ENCODE measurements at places on chromosomes 13 and 19. TPM values are rescaled to one million over a fixed set of nuclear protein-coding genes. Genes with fewer than 3 reads are reported as not detected.

The MEIOSIN gene
- total RNA-seq: not detected

The ERICH4 gene
- total RNA-seq: not detected

The ADGRE2 gene
- total RNA-seq: 0.49 TPM

The PEAK3 gene
- 0.40 TPM for total RNA-seq

The CGB3 gene
- not detected for total RNA-seq

The MYH14 gene
- 31.1 TPM for total RNA-seq

The OR7C1 gene
- not detected for total RNA-seq

The NRTN gene
- total RNA-seq: 1.3 TPM

The GPR183 gene
- total RNA-seq: 1.1 TPM

The RFPL4A gene
- total RNA-seq: not detected

The MISP gene
- not detected for total RNA-seq

The SLC25A41 gene
- not detected for total RNA-seq

The MBOAT7 gene
- 36.0 TPM for total RNA-seq

The CGB7 gene
- total RNA-seq: 1.7 TPM

The KLF5 gene
- total RNA-seq: 268 TPM

The CEACAM4 gene
- not detected for total RNA-seq

The SIGLEC6 gene
- not detected for total RNA-seq

The RDH8 gene
- not detected for total RNA-seq

The MBD3L3 gene
- total RNA-seq: not detected

The RNF225 gene
- 25.2 TPM for total RNA-seq

The TEX29 gene
- total RNA-seq: not detected

The ATP1A3 gene
- total RNA-seq: not detected

The NALCN gene
- 0.57 TPM for total RNA-seq

The CCL25 gene
- not detected for total RNA-seq

The RRAS gene
- total RNA-seq: 14.7 TPM

The KLK2 gene
- total RNA-seq: not detected

The KL gene
- 0.97 TPM for total RNA-seq

The PKN1 gene
- 34.8 TPM for total RNA-seq

The KCNRG gene
- total RNA-seq: 1.1 TPM

The SSC5D gene
- total RNA-seq: 5.0 TPM

The ZNF766 gene
- 4.9 TPM for total RNA-seq

The KLC3 gene
- 31.7 TPM for total RNA-seq

The ZNF569 gene
- 0.70 TPM for total RNA-seq

The CATSPERD gene
- not detected for total RNA-seq

The PIN1 gene
- 77.1 TPM for total RNA-seq

The PSG11 gene
- total RNA-seq: not detected

The TMEM38A gene
- 5.6 TPM for total RNA-seq

The FCHO1 gene
- 3.1 TPM for total RNA-seq

The PPP1R15A gene
- total RNA-seq: 26.1 TPM

The TNFSF13B gene
- total RNA-seq: 2.1 TPM

The PMIS2 gene
- not detected for total RNA-seq

The CYP2S1 gene
- 17.8 TPM for total RNA-seq

The ZSCAN4 gene
- total RNA-seq: not detected

The CBLC gene
- total RNA-seq: 26.9 TPM

The ZNF772 gene
- 7.9 TPM for total RNA-seq

The TMEM150B gene
- not detected for total RNA-seq

The VSTM1 gene
- not detected for total RNA-seq

The STOML3 gene
- total RNA-seq: not detected

The LILRB2 gene
- not detected for total RNA-seq

The EXOSC5 gene
- 37.0 TPM for total RNA-seq

The FGF21 gene
- not detected for total RNA-seq

The SUPT5H gene
- total RNA-seq: 80.3 TPM

The ZGLP1 gene
- total RNA-seq: 0.88 TPM

The SGCG gene
- total RNA-seq: not detected

The LHB gene
- not detected for total RNA-seq

The ACP7 gene
- 0.19 TPM for total RNA-seq

The ZNF414 gene
- 4.0 TPM for total RNA-seq

The ACER1 gene
- total RNA-seq: 1.7 TPM

The PGLYRP2 gene
- not detected for total RNA-seq
